ENCODE measurements at places on chromosomes 3 and 15. TPM values are rescaled to one million over a fixed set of nuclear protein-coding genes. Genes with fewer than 3 reads are reported as not detected.

The CCNL1 gene
- polyA plus RNA-seq: 12.6 TPM

The SPTSSB gene
- 0.88 TPM for polyA plus RNA-seq

The GOLGA8G gene
- polyA plus RNA-seq: not detected

The AADACL2 gene
- polyA plus RNA-seq: not detected

The LRRC49 gene
- 13.8 TPM for polyA plus RNA-seq

The GPR27 gene
- 9.5 TPM for polyA plus RNA-seq

The GOLGA6L4 gene
- polyA plus RNA-seq: not detected

The GOLGA6L7 gene
- not detected for polyA plus RNA-seq

The SAMD7 gene
- polyA plus RNA-seq: not detected

The MOBP gene
- 204 TPM for polyA plus RNA-seq

The NDN gene
- 64.0 TPM for polyA plus RNA-seq

The C3orf52 gene
- polyA plus RNA-seq: 0.27 TPM

The GOLGA8T gene
- polyA plus RNA-seq: not detected

DNA sequence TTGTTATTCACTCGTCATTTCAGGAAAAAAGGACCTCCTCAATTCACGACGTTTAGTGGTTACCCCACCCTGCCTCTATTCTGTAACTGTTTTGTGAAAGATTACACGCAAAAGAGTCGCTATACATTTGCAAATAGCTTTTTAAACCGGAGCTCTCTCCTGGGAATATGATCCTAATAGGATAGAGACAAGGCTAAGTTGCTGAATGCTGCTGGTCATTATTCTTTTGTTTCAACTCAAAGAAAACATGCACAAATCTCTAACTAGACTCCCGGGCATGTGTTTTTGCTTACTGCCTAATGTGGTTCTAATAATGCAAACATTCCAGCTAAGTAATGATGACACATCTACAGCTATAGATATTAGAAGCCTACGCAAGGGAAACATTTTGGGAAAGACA lies 214.6 kb upstream of the MDFIC2 start:
- DNase-seq: no peak

DNA sequence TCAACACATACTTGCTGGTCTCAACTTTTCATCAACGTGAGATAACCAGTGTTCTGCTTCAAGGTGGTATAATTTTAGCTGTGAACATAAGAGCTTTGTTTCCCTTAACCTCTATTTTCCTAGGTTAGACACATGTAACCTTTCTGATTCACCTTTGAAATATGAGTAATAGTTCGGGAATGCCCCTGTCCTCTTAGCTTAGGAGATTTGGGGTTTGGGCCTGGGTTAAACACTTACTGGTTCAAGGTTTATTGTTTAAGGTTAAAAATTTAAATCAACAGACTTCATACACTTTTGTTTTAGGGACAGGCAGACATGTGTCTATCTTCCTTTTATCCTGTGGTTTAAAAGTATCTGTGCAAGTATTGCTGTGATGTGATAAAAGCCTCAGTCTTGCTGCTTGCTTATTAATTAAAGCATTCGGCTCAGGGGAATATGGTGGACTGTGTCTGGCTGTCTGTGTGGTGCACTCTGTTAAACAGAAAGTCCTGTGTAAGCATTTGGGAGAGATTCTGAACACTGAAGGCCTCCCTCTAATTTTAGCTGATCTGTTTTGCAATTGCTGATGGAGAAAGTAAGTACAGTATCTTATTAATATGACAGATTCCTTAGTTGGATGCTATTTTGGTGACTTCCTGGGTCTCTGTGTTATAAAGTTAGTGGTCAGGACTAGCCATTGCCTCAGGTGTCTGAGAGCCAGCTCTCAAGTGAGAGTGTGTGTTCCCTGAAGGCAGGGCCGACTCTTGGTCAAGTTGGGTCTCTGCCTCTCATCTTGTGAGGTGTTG lies 81.8 kb downstream of the USP13 start:
- DNase-seq: no peak

GRCh38 chr3:135329479-135329878 lies 534.4 kb downstream of the EPHB1 start:
- DNase-seq: no peak

GRCh38 chr3:79314962-79315361 lies 452.8 kb downstream of the ROBO1 start:
- no peak for DNase-seq

- DNase-seq: no peak
Measured at GRCh38 chr15:45449916-45450867, 71.8 kb upstream of the GATM start.

DNA sequence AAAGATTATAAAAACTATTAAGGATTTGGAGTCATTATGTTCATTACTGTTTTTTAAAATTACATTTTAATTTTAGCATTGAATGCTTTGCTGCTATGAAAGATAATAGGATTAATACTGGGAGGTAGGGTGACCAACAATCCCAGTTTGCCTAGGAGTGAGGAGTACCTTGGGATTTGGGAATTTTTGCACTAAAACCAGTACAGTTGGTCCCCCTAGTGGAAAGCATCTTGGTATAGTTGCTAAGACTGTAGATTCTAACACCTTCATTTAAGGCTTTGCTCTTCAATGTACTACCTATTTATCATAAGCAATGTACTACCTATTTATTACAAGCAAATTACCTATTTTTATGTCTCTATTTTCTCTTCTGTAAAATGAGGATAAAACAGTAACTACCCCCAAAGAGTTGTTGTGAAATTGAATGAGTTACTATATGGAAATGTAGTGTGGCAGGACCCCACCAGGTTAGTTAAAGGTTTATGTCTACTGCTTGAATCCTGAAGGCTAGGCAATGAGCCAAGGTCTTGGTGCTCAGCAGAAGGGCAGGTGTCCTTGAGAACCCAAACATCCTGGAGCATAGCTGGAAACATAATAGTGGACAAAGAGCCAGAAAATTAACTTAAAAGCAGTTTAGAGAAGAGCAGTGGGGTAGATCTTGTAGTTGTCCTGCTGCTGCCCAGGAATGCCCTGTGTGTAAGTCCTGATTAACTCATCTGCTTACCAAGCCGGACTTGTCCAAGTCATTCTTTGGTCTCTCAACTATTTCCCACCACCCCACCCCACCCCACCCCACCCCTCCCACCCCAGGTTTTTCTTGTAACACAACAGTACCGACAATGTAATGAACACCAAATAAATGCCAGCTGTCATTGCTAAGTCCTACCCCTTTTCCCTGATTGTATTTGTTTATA lies 49.2 kb upstream of the NMD3 start:
- DNase-seq: no peak

- DNase-seq: no peak
Measured at GRCh38 chr15:86009727-86010126, 69.9 kb upstream of the AGBL1 start.

DNA sequence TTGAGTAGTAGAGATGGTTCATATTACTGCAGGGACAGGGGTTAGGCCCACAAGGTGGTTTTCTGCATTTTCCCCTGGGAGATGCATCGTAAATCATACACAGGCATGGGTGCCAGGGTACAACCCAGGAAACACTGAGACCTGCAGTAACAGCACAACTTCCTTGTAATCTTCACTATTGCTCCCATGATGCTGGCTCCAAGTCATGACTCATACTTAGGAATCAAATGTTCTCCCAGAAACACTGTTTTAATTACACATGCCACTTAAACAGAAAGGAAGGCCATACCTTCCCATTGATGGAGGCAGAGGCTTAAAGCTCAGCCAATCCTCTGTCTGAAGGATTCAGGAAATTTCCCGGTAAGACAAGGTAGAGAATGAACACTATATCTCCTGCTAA lies 106.5 kb downstream of the ERC2 start:
- no peak for DNase-seq

- peak; percentile 84 for DNase-seq
Measured at GRCh38 chr3:129934234-129935123, 40.0 kb upstream of the TRH start.

DNA sequence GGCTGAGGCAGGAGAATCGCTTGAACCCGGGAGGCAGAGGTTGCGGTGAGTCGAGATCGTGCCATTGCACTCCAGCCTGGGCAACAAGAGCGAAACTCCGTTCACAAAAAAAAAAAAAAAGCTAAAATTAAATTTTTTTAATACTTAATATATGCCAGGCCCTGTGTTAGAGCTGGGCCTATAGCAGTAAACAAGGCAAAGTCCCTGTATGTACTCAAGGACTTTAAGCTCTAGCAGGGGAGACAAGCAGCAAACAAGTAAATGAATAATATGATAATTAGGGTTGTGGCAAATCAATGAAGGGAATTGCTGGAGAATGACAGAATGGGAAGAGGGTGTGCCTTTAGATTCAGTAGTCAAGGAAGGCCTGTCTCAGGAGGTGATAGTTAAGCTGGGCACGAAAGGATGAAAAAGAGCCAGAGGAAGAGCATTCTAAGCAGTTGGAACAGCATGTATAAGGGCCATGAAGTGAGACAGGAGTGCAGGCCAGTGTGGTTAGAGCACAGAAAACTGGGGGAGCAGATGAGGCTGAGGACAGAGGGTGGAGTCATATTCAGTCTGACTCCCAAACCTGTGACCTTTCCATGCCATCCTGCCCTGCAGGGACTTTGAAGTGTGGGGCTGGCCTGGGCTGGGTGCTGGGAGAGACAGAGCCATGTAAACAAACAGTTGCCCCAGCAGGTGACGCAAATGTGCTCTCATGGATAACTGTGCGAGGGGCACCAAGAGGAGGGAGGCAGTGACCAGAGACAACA lies 6.6 kb upstream of the RAF1 start:
- DNase-seq: no peak

DNA sequence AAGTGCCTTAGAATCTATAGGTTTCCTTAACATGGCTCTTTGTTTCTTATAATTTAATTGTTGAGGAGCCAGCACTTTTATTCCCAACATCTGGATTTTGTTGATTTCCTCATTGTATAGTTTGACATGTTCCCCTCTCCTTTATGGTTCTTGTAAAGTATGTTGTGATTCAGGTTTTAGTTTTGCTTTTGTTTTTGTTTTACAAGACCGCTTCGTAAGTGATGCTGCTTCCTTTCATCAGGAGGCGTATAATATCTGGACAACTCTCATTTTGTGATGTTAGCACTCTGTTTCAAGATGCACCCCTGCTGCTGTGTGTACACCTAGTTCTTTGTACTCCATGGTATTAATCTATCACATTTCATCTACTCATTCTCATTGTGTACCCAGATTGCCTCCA lies 48.7 kb downstream of the SLC49A4 start:
- DNase-seq: no peak

DNA sequence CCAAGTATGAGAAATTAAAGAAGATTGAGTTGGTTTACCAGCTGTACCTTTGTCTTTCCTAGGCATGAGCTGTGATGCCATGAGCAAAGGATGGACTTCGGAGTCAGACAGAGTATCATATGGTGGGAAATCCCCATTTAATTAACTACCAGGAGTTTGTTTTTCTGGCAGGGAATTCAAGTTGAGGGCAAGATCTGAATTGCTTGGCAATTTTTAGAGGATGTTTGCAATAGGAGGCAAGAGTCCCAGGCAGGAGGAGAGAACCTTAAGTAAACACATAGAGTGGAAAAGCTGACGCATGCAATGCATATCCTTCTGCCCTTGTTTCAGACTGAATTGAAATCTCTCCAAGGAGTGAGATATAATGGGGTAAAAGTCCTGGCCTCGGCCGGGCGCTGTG lies 569.7 kb upstream of the MDFIC2 start:
- no peak for DNase-seq

DNA sequence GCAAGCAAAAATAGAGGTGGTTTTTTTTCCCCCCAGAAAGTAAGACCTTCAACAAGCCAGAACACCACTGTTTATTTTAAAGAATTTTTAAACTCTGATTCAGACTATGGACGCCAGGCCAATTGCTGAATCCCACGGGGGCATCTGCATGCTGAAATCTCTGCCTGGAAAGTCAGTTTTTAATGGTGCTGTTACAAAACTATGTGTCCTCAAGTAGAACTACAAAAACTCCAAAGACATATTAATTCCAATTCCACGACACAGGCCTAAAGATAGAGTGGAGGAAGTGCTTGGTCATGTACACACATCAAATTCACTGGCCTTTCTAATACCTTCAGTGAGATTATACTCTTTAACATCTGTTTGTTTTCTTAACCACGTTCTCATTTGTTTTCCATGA lies 490.5 kb upstream of the NR2F2 start:
- no peak for DNase-seq

GRCh38 chr3:195863121-195864061 lies 45.0 kb downstream of the TNK2 start:
- peak; percentile 74 for DNase-seq

GRCh38 chr3:126294211-126294808 lies 62.9 kb downstream of the KLF15 start:
- no peak for DNase-seq

GRCh38 chr15:67825881-67826716 lies 790 bp downstream of the SKOR1 start:
- DNase-seq: peak; percentile 61

- DNase-seq: no peak
Measured at GRCh38 chr15:65695081-65695480, 73.3 kb downstream of the SLC24A1 start.

DNA sequence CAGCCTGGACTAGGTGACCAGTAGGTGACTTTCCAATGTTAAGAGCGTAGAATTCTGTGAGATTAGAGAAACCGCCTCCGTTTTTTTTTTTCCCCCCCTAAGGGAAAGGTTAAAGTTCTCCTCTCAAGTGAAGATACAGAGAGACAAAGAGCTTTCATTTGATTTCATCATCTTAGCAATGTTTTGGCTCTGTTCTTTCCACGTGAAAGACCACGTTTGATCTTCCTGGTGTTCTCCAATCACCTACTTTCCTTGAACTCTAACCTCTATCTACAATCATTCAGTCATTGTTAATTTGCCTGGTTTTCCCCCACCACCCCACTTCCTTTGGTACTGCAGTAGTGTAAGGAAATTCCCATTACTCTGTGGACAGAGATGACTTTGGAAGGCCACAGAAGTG lies 36.9 kb upstream of the CLRN1 start:
- no peak for DNase-seq

GRCh38 chr15:37098468-37099318 lies 1.7 kb downstream of the MEIS2 start:
- DNase-seq: peak; percentile 68

GRCh38 chr3:29889215-29889614 lies 608.3 kb downstream of the RBMS3 start:
- no peak for DNase-seq

- DNase-seq: no peak
Measured at GRCh38 chr15:57685306-57686095, 21.0 kb upstream of the POLR2M start.

DNA sequence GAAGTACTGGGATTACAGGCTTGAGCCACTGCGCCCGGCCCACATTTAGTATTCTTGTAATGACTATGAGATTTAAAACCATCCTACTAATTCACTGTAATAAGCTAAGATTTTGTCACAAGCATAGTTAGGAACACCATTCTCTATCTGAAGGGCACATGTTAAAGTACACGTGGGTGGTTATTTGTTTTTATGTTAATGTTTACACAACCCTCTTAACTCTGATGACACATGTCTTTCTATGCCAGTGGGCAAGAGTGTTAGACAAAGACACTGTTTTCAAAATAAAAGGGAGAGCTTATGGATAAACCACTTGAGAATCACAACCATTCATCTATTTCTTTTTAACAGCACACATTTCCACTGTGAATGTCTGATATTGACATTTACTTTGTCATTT lies 537.6 kb upstream of the IL12A start:
- DNase-seq: no peak

- no peak for DNase-seq
Measured at GRCh38 chr3:29718661-29719065, 437.8 kb downstream of the RBMS3 start.
